Suppressor macrophage (primary cell): ENCODE measurements at places on chromosomes 4 and X.

- DNase-seq: peak; percentile 29
Observed at GRCh38 chr4:106329041-106329618, 12.8 kb downstream of the AIMP1 start.

DNA sequence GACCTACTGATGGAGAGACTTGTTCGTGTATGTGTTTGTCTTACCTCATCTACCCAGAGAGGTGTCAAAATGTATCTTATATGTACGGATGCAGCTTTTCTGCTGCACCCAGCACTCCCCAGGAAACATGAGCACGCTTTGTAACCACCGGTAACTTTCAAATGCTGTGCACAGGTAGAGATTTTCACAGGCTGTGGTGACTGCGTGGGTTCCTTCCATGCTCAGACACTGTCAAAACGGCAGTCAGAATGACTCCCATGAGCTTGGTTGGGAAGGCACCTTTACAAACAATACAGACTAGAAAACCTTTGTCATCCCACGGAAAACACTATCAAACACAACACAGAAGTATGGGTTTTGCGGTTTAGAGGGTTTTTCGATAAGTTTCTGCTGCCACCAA lies 28.2 kb downstream of the F11 start:
- no peak for DNase-seq

DNA sequence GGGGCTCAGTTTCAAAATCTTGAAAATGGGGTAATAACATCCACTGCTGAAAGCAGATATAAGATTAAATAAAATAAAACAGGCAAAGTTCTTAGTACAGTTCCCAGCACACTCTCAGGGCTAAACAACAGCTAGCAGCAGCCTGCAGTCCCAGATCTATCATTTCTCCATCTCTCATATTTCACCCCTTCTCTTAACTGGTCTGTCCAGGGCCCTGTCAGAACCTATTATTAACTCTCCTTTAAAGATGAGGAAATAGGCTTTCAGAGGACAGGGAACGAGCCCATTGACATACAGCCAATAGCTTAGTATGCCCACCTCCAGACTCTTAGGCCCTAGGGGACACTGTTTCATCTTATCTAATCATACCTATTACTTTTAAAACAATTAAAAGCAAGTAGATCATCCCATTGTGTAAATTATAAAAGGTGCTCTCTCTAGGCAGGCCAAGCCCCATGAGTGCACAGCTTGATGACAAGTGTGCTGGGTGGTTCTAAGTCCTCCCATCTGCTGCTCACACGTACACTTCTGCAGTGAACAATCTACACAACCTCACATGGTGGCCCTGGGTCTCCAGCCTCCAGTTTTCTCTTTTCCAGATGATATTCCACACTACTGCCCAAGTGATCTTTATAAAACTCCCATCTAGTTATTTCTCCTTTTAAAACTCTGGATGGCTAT lies 119.0 kb downstream of the APBB2 start:
- no peak for DNase-seq

GRCh38 chrX:11272290-11272689 lies 20.9 kb upstream of the AMELX start:
- DNase-seq: no peak

DNA sequence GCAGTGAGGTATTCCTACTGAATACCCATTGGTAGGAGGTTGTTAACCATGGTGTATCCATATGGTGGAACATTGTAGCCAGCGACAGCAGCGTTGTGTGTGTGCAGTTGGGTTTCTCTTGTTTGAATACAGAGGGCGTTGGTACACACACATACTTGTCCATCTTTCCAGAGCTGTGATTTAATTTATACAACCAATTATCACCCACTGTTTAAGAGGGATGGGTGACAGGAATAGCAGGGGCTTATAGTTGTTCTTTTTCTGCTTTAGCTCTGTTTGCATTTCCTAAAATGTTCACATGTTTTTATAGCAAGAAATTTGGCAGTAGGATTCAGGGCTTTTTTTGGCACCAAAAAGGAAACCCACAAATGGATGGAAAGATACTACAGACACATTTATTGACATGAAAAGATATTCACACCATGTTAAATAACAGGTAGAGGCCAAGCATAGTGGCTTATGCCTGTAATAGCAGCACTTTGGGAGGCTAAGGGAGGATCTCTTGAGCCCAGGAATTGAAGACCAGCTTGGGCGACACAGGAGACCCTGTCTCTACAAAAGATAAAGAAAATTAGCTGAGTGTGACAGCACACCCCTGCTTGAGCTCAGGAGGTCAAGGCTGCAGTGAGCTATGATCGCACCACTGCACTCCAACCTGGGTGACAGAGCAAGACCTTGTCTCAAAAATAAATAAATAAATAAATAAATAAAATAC lies 60.6 kb downstream of the TNIP2 start:
- DNase-seq: no peak
